Endothelial cell of umbilical vein (primary cell): ENCODE measurements at places on chromosomes 6 and 20.

GRCh38 chr20:56504373-56505005 lies 20.1 kb upstream of the FAM209A start:
- peaks cover 10% of the 10 kb centered on the region for H3K4me1 ChIP-seq
- H3K27me3 ChIP-seq: no peaks in the 10 kb centered on the region
- no peak overlapping the region for H3K4me3 ChIP-seq
- H3K27ac ChIP-seq: no peak overlapping the region

DNA sequence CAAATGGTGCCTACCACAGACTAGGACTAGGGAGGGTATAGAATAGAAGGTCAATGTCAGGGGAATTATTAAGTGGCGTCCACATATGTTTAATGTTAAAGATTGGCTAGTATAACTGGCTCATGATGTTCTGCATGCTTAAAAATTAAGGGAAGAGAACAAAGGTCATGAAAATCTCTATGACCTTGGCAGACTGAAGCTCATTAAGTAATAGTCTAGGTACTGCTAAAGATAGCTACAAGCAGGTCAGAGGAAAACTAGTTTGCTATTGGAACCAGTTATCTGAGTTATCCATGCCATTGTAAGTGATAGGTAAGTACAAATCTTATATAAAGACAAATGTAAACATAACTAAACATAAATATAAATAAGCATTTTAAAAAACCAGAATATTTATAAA lies 32.9 kb upstream of the PRSS35 start:
- no peak overlapping the region for H3K4me3 ChIP-seq
- peaks cover 2% of the 10 kb centered on the region for H3K27me3 ChIP-seq
- H3K36me3 ChIP-seq: no peaks in the 10 kb centered on the region
- no peaks in the 10 kb centered on the region for H3K4me1 ChIP-seq
- no peak overlapping the region for H3K27ac ChIP-seq
- DNase-seq: no peak

GRCh38 chr6:136532030-136532429 lies 18.2 kb downstream of the MAP7 start:
- no peaks in the 10 kb centered on the region for H3K36me3 ChIP-seq
- no peak overlapping the region for H3K27ac ChIP-seq
- no peak overlapping the region for H3K4me3 ChIP-seq
- no peak for DNase-seq
- peaks cover 7% of the 10 kb centered on the region for H3K27me3 ChIP-seq

DNA sequence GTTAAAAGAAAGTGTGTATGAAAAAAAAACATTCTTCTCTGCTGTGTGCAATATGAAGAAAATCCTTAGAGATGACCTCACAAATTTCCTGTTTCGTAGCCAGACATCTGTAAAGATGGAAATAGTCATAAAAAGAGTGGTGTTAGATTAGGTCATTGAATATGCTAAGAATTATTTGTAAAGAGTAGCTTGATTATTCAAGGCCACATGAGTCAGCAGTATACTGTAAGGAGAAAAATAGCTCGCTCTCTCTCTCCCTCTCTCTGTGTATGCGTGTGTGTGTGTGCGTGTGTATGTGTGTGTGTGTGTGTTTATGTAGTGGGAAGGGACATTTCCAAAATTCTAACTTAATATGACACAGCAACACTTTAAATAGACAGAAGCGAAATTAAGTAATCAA lies 78.8 kb downstream of the PTCHD4 start:
- H3K36me3 ChIP-seq: no peaks in the 10 kb centered on the region
- DNase-seq: peak; percentile 77
- H3K27ac ChIP-seq: no peak overlapping the region

- peaks cover 9% of the 10 kb centered on the region for H3K4me1 ChIP-seq
- DNase-seq: no peak
- H3K36me3 ChIP-seq: peaks cover 3% of the 10 kb centered on the region
- H3K27ac ChIP-seq: no peak overlapping the region
Observed at GRCh38 chr20:10428008-10428407, 6.0 kb downstream of the MKKS start.

DNA sequence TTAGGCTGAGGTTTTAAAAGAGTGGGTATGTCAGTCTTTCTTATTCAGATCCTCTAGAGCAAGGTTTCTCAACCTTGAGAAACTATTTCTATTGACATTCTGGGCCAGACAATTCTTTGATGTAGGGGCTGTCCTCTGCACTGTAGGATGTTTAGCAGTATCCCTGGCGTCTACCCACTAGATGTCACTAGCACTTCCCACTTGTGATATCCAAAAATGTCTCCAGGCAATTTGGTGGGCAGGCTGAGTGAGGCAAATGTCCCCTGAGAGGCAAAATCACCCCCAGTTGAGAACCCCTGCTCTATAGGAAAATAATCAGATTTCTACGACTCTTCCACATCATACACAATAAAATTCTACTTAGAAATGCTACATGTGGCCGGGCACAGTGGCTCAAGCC lies 7.7 kb upstream of the ZKSCAN8 start:
- H3K27me3 ChIP-seq: no peaks in the 10 kb centered on the region
- DNase-seq: peak; percentile 45
- H3K27ac ChIP-seq: no peak overlapping the region
- H3K4me1 ChIP-seq: peaks cover 25% of the 10 kb centered on the region
- H3K36me3 ChIP-seq: peaks cover 12% of the 10 kb centered on the region
- H3K4me3 ChIP-seq: no peak overlapping the region

DNA sequence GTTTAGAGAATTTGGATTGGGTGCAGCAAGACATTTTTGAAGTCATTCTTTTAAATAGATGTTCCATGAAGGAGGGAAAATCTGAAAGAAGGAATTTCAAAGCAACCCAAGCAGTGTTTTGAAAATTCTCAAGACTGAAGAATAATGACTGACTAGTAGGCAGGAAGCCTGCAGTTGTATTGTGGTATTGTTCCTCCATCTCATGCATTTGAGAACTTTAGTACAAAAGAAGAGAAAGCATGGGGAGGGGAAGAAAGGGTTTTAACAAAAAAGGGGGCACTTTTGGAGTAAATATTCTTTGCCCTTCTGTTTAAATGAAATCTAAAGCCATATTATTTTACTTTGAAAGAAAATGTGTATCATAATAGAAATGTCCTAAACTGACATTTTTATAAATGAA lies 6.6 kb downstream of the NCOA3 start:
- no peak overlapping the region for H3K27ac ChIP-seq
- DNase-seq: peak; percentile 44
- no peak overlapping the region for H3K4me3 ChIP-seq
- H3K27me3 ChIP-seq: no peaks in the 10 kb centered on the region
- H3K36me3 ChIP-seq: no peaks in the 10 kb centered on the region
- H3K4me1 ChIP-seq: peaks cover 9% of the 10 kb centered on the region

- H3K27ac ChIP-seq: no peak overlapping the region
- DNase-seq: no peak
- no peaks in the 10 kb centered on the region for H3K27me3 ChIP-seq
- H3K36me3 ChIP-seq: no peaks in the 10 kb centered on the region
- H3K4me3 ChIP-seq: no peak overlapping the region
- H3K4me1 ChIP-seq: no peaks in the 10 kb centered on the region
Observed at GRCh38 chr6:105678516-105678915, 275.6 kb upstream of the PREP start.

DNA sequence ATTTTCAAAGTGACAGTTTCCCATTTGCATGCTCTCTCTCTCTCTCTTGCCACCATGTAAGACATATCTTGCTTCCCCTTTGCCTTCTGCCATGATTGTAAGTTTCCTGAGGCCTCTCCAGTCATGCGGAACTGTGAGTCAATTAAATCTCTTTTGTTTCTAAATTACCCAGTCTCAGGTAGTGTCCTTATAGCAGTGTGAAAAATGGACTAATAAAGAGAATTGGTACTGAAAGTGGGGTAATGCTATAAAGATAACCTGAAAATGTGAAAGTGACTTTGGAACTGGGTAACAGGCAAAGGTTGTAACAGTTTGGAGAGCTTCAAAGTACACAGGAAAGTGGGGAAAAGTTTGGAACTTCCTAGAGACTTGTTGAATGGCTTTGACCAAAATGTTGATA lies 389.8 kb downstream of the GRIK2 start:
- DNase-seq: no peak
- H3K27me3 ChIP-seq: no peaks in the 10 kb centered on the region
- no peak overlapping the region for H3K27ac ChIP-seq
- no peaks in the 10 kb centered on the region for H3K4me1 ChIP-seq
- H3K36me3 ChIP-seq: no peaks in the 10 kb centered on the region

DNA sequence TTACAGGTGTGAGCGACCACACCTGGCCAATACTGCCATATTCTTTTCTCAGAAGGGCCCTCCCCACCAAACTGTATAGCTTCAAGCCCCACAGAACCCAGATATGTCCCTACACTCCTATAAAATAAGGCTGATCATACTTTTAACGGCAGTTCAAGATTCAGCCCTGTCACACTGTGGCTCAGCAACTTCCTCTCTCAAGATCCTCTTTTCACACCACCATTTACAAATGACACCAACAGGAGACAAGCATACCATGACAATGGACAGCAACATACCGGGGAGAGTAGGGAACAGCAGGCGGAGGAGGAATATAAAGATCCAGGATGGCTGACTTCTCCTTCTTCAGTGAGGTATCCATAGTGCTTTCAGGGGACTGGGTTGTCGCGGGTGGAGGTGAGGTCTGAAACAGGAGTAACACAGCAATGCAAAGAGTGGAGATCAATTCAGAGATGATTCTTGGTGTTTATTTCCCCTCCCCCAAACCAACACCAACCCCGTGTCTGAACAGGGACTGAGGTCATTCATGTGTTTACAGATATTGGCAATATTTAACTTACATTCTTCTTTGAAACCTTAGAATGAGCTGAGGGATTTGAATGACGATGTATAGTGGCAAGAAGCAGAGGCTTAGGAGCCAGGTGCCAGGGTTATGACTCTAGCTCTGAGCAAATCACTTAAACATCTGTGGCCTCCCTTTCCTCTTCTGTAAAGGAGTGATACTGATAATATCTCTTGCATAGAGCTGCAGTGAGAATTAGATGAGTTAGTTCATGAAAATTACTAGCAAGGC lies 57.6 kb upstream of the IPCEF1 start:
- no peaks in the 10 kb centered on the region for H3K27me3 ChIP-seq
- H3K27ac ChIP-seq: no peak overlapping the region
- H3K4me3 ChIP-seq: no peak overlapping the region

DNA sequence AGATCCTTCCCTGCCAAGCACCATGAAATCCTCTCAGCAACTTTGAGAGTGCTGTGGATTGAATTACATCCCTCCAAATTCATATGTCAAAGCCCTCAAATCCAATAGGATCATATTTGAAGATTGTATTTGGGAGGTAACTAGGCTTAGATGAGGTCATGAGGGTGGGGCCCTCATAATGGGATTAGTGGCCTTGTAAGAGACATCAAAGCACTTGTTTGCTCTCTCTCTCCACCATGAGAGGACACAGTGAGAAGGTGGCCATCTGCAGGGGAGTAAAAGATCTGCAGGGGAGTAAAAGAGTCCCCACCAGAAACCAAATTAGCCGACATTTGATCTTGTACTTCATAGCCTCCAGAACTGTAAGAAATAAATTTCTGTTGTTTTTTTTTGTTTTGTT lies 298.2 kb downstream of the SAMD5 start:
- no peaks in the 10 kb centered on the region for H3K27me3 ChIP-seq
- H3K4me3 ChIP-seq: no peak overlapping the region
- no peak overlapping the region for H3K27ac ChIP-seq

DNA sequence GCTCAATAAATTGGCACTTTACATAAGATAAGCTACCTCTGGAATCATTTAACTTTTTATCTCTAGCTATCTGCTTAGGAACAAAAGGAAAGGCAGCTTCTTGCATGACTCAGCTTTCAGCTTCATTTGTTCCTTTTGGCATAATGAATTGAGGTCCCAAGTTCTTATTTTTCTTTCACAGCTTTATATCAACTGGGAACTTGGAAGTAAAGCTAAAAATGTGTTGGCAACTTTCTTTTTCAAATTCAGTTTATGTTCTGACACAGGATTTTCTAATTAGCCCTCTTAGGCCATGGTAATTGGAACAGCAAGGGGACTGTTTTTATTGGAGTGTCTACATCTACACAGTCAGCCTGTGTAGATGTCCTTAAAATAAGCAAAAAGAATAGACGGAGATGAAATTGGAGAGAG lies 55.2 kb upstream of the MRAP2 start:
- H3K27me3 ChIP-seq: no peaks in the 10 kb centered on the region
- no peak overlapping the region for H3K4me3 ChIP-seq
- H3K36me3 ChIP-seq: no peaks in the 10 kb centered on the region
- no peak overlapping the region for H3K27ac ChIP-seq

DNA sequence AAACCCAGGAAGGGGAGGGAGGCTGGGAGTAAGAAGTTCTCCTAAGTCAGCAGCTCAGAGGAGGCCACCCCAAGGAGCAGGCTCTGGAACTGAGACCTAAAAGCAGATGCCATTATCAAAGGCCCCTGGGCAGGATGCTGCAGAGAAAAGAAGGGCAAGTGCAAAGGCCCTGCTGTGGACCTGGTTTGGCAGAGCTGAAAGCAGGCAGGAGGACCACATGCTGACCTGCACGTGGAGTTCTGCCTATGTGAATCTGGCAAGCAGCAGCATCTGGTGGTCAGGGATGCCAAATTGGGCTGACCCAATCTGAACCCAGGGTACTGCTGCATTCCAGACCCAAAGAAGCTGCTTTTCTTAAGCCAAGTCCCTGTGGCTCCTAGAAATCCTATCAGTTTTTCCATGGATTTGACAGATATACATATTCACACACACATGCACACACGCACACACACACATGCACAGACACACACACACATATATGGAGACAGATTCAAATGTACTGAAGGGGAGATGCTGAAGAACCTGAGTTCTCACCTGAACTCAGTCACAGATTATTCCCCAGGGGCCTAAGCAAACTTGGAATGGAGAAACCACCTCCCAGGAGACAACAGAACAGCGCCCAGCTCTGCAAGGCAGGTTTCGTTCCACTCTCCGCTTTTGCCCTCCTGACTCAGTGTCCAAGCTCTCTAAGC lies 119.9 kb downstream of the FOXA2 start:
- H3K36me3 ChIP-seq: no peaks in the 10 kb centered on the region
- H3K4me1 ChIP-seq: no peaks in the 10 kb centered on the region
- no peaks in the 10 kb centered on the region for H3K27me3 ChIP-seq
- H3K27ac ChIP-seq: no peak overlapping the region
- DNase-seq: no peak
- no peak overlapping the region for H3K4me3 ChIP-seq

DNA sequence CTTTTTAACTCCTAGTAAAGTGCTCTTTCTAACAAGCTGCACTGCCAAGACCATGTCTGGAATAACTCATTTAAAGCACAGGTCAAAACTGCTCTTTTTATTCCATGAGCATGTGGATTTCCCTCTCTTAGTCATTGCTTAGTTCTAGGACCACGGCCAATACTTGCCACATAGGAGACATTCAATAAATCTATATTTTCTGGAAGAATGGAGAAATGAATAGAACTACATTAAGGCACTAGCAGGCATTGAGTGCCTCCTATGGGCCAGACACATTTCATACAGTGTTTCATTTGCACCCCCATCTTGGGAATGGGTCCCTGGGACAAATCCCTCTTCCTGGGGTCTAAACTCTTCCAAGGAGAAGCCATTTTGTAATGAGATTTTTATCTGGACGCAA lies 552.8 kb upstream of the CITED2 start:
- H3K4me1 ChIP-seq: no peaks in the 10 kb centered on the region
- no peak overlapping the region for H3K4me3 ChIP-seq
- H3K27ac ChIP-seq: no peak overlapping the region
- peak; percentile 22 for DNase-seq
- H3K36me3 ChIP-seq: no peaks in the 10 kb centered on the region

GRCh38 chr20:10635476-10636208 lies 38.2 kb downstream of the JAG1 start:
- H3K27ac ChIP-seq: no peak overlapping the region
- no peak for DNase-seq
- peaks cover 5% of the 10 kb centered on the region for H3K36me3 ChIP-seq
- H3K27me3 ChIP-seq: no peaks in the 10 kb centered on the region

- H3K36me3 ChIP-seq: no peaks in the 10 kb centered on the region
- H3K4me3 ChIP-seq: no peak overlapping the region
- H3K27ac ChIP-seq: no peak overlapping the region
Observed at GRCh38 chr20:51953731-51954340, 151.5 kb upstream of the SALL4 start.
